ENCODE measurements at places on chromosomes 4 and X. TPM values are rescaled to one million over a fixed set of nuclear protein-coding genes. Genes with fewer than 3 reads are reported as not detected.

GRCh38 chrX:37876716-37877115 is 29.3 kb upstream of the DYNLT3 start:
- no peak for DNase-seq

GRCh38 chrX:120768681-120769080 is 107.0 kb downstream of the CT47B1 start:
- peak; percentile 39 for DNase-seq

DNA sequence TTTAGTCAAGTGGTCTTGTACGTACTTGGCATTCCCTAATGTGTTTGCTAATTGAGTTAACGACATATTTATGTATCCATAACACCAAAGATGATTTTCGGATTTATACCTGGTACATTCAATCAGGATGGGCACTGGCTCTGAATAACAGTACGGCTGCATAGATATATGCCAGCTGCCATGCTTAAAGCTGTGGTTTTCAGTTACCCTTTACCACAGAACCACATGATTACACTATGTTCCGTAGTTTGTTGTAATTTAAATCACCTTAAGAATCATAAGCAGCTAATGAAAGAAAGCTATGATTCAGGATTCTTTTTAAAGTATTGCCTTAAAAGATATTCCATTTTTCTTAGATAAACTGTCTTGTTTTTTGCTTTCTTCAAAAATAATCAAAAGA is 53.6 kb downstream of the FIP1L1 start:
- DNase-seq: no peak

The MCUB gene
- total RNA-seq: 12.6 TPM
